ENCODE measurements at places on chromosomes 2 and 18.

GRCh38 chr2:190493095-190493494 lies 41.4 kb downstream of the NEMP2 start:
- no peak for DNase-seq

- DNase-seq: no peak
These were observed 42.8 kb downstream of the RAMP1 start for GRCh38 chr2:237901932-237902850.

DNA sequence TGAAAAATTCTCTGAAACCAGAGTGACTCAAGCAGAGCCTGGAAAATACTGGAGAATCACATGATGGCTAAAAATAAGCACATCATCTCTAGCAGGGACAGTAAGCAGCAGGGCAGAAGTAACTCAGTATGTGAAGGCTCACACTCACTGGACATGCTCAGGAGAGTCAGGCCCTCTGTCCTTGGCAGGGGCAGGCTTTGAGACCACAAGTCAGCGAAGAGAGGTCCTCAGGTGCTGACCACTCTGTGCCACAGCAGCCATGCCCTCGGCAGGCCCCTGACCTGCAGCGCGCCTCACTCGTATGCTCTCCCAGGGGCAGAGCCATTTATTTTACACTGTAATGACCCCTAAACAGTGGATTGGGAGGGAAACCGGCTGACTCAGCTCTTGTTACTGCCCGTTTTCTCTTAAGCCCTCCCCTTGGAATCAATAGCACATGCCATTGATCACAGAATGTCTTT lies 76.8 kb downstream of the MAPRE2 start:
- DNase-seq: no peak

- DNase-seq: no peak
These were observed 49.0 kb upstream of the TMEM87B start for GRCh38 chr2:112006076-112006410.

- DNase-seq: no peak
These were observed 14.0 kb downstream of the CDC42EP3 start for GRCh38 chr2:37657471-37657870.

- DNase-seq: no peak
These were observed 5.6 kb downstream of the CHST10 start for GRCh38 chr2:100411841-100412292.

GRCh38 chr2:61015976-61016375 lies 1.5 kb upstream of the PEX13 start:
- DNase-seq: no peak

Measured in thyroid gland (tissue), 4 donors.